Mesenteric fat pad (tissue), 1 donor: ENCODE measurements at places on chromosomes 7 and 10. TPM values are rescaled to one million over a fixed set of nuclear protein-coding genes. Genes with fewer than 3 reads are reported as not detected.

- DNase-seq, result no peak
Measured at GRCh38 chr10:43278216-43278615, 11.4 kb upstream of the RASGEF1A start.

WDR11 gene
- total RNA-seq, result 44.2 TPM

DNA sequence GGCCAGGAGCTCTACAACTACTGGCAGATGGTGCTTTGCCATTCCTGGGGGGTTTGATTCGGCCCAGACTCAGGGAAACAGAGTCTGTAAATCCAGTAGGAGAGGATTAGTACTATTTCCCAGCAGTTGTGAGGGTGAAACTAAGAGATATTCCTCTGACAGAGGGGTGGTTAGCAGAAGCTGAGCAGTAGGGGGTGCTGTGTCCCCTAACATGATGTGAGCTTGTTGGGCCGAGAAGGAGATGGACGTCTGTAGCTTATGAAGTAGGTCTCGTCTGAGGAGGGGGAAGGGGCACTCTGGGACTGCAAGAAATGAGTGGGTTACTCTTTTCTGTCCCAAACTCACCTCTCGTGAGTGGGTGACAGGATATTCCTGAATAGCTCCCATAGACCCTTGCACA lies 179.2 kb upstream of the MBL2 start:
- no peak for DNase-seq

GRCh38 chr10:42652858-42653257 lies 14.5 kb upstream of the ZNF33B start:
- DNase-seq, result no peak

- no peak for DNase-seq
Measured at GRCh38 chr7:93316730-93317129, 84.6 kb downstream of the VPS50 start.

- DNase-seq, result no peak
Measured at GRCh38 chr10:104639590-104640338, 1.3 kb upstream of the SORCS3 start.

DNA sequence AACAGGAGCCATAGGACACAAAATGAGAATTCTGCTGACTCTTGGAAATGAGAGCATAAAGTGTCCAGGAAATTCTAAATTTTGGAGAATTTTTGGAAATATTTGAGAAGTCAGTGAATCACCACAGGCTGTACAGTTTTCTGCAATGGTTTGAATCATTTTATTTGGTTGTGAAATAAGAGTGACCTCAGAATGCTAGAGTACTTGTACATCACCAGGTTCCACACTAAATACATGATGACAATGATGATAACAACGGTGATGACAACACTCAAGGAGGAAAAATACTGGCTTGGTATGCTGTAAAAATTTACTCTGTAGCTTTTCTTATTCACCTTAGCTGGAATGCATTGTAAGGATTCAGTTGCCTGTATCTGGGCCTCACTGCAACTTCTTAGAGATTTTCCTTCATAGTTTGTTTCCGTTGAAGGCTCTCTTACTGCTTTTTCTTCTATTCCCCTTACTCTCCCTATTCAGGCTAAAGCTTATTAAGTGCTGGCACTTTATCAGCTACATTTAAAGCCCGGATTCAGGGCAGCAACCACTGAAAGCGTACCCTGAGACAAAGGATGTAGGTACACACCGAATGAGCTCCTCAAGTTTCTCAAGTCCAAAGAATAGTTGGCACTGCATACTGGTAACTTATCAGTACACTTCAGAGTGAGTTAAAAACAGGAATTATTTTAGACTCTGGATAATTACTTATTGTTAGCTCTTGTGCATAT lies 30.2 kb upstream of the NME8 start:
- DNase-seq, result no peak

ASAH2B gene
- 3.3 TPM for total RNA-seq

GRCh38 chr7:157685430-157686284 lies 348.9 kb downstream of the DNAJB6 start:
- DNase-seq, result peak; percentile 81

DNA sequence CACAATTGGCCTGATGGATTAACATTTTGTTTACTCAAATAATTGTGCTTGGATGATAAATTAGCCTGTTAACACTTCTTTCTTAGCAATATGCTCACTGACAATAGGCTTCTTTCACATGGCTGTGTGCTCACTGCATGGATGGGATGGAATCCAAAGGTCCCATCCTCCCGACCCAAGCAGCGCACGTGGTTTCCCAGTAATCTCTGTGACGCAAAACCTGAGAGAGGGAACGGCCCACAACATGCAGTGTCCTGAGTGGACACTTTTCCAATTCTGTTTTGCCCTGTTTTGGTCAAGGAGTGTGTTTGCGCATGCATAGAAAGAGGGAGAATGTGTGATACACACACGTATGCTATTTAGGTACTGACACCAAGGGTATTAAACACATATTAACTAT lies 42.1 kb upstream of the RASGEF1A start:
- DNase-seq, result no peak

GRCh38 chr10:43681220-43681619 lies 32.5 kb upstream of the ZNF32 start:
- no peak for DNase-seq

CPVL gene
- total RNA-seq, result 49.8 TPM
